ENCODE measurements at places on chromosomes 2 and 18. TPM values are rescaled to one million over a fixed set of nuclear protein-coding genes. Genes with fewer than 3 reads are reported as not detected.

UPP2 gene
- not detected for total RNA-seq

TRIM43 gene
- total RNA-seq, result not detected

- peak; percentile 81 for DNase-seq
Observed at GRCh38 chr2:96111823-96112500, 4.4 kb downstream of the ADRA2B start.

GRCh38 chr18:75083761-75084160, 125.2 kb downstream of the PTGR3 start:
- no peak for DNase-seq

GRCh38 chr18:45004546-45005080, 323.9 kb downstream of the SETBP1 start:
- no peak for DNase-seq

DNA sequence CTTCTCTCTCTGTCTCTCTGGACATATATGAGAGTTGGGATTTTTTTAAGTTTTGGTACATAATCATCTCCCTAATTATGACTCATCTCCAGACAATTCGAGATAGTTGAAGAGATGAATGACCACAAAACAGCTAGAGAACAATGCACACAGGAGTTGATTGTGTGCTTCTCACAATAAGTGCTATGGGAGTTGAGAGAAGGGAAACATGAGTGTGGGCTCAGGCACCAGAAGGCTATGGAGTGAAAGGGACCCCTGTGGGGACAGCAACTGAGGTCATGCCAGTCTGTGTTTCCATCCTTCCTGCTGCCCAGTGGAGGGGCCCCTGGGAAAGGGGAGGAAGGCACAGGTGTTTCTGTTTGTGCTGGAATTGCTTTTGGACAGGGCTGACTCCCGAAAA, 6.5 kb upstream of the YWHAQ start:
- peak; percentile 64 for DNase-seq

DNA sequence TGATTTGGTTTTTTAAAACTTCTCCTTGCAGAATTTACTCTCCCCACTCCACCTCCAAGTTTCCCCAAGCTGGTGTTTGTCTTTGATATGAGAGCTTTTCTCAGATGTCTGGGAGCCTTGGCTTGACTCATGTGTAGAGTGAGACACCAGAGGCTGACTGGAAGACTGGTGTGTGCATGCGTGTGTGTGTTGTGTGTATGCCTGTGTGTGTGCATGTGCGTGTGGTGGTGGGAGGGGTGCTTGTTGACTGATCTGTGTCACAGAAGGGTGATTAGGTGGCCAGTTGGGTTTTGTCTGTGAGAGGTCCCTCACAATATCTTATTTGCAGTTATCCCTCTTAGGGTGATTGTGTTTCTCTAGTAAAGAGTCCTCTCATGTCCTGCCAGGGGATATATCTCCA, 50.5 kb upstream of the HPCAL1 start:
- no peak for DNase-seq

Data from osteoblast (primary cell).